ENCODE measurements at places on chromosomes 12 and 14.

DNA sequence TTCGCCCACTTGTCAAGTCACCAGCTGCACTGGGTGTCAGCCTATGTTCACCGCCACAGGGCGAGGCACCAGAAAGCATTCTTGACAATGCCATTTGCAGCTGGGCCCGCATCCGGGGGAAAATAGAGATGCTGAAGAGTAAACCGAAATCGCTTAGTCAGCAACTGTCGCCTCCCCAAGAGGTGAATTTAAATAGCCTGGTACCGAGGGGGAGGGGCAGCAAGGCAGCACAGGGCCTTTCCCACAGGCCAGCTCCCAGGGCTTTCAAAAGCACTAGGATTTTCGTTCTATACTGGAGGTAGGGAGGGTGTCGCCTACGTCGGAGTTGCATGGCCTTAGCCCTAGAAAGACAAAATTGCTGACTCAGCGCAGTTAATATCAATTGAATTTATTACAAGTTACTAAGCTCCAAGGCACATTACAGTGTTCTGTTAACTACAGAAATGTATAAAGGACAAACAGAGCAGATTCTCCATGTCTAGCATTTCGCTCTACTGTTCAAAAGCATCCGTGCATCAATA, 4.3 kb downstream of the IRF2BPL start:
- peaks cover 51% of the 10 kb centered on the region for H3K4me1 ChIP-seq
- H3K36me3 ChIP-seq, result peaks cover 41% of the 10 kb centered on the region
- peak overlapping the region; percentile 89 for H3K27ac ChIP-seq
- H3K4me3 ChIP-seq, result peak overlapping the region; percentile 71
- peak; percentile 77 for DNase-seq

- no peaks in the 10 kb centered on the region for H3K27me3 ChIP-seq
- H3K27ac ChIP-seq, result peak overlapping the region; percentile 86
These were observed 58.5 kb downstream of the PLXNC1 start for GRCh38 chr12:94206886-94207285.

GRCh38 chr12:132508860-132509732, 19.1 kb downstream of the FBRSL1 start:
- H3K27me3 ChIP-seq, result no peaks in the 10 kb centered on the region
- H3K36me3 ChIP-seq, result peaks cover 19% of the 10 kb centered on the region
- no peak overlapping the region for H3K4me3 ChIP-seq
- no peak overlapping the region for H3K27ac ChIP-seq
- H3K4me1 ChIP-seq, result peaks cover 36% of the 10 kb centered on the region
- no peak for DNase-seq

- H3K36me3 ChIP-seq, result no peaks in the 10 kb centered on the region
- no peaks in the 10 kb centered on the region for H3K27me3 ChIP-seq
- H3K4me3 ChIP-seq, result no peak overlapping the region
- no peak for DNase-seq
- H3K4me1 ChIP-seq, result peaks cover 34% of the 10 kb centered on the region
These were observed 295.9 kb downstream of the ZFP36L1 start for GRCh38 chr14:68497011-68497410.

GRCh38 chr12:106063826-106064720, 74.7 kb downstream of the NUAK1 start:
- DNase-seq, result no peak
- H3K4me3 ChIP-seq, result no peak overlapping the region
- no peaks in the 10 kb centered on the region for H3K27me3 ChIP-seq

DNA sequence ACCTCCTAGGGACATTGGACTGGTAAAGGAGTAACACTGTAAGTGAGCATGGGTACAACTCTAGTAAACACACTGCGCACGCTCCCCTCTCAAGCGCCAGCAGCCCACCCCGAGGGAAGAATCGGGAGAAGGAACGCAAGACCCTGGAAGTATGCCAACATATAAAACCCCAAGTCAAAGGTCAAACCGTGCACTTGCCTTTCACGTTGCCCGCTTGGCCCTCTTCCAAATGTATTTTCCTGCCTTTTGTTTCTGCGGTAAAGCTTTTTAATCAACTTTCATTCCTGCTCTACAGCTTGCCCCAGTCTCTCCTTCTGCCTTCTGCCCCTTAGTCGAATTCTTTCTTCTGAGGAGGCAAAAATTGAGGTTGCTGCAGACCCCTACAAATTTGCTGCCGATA, 17.6 kb upstream of the CHST11 start:
- peaks cover 2% of the 10 kb centered on the region for H3K4me1 ChIP-seq
- H3K27me3 ChIP-seq, result peaks cover 5% of the 10 kb centered on the region
- no peak overlapping the region for H3K4me3 ChIP-seq
- no peak for DNase-seq

DNA sequence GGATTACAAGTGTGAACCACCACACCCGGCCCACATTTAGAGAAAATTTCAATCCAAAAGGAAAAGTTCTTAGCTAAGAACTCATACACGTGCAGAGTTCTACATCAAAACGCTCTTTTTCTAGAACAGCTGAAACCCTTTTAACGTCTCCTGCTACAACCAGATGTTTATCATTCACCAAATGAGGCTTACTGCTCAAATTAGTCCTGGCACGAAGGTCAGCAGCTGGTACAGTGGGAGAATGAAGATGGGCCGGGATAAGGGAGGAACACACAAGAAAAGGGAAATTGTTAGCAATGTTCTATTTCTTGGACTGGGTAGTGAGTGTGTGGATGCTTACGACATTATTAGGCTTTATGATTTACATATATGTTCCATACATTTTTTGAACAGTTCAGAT, 37.2 kb downstream of the PRKAB1 start:
- no peak overlapping the region for H3K27ac ChIP-seq
- H3K36me3 ChIP-seq, result peaks cover 26% of the 10 kb centered on the region
- no peaks in the 10 kb centered on the region for H3K27me3 ChIP-seq
- DNase-seq, result no peak
- H3K4me3 ChIP-seq, result no peak overlapping the region
- no peaks in the 10 kb centered on the region for H3K4me1 ChIP-seq

- H3K4me3 ChIP-seq, result peak overlapping the region; percentile 68
- H3K27ac ChIP-seq, result no peak overlapping the region
- no peaks in the 10 kb centered on the region for H3K36me3 ChIP-seq
- DNase-seq, result no peak
- H3K4me1 ChIP-seq, result peaks cover 7% of the 10 kb centered on the region
These were observed 670 bp upstream of the BEGAIN start for GRCh38 chr14:100587763-100588411.

DNA sequence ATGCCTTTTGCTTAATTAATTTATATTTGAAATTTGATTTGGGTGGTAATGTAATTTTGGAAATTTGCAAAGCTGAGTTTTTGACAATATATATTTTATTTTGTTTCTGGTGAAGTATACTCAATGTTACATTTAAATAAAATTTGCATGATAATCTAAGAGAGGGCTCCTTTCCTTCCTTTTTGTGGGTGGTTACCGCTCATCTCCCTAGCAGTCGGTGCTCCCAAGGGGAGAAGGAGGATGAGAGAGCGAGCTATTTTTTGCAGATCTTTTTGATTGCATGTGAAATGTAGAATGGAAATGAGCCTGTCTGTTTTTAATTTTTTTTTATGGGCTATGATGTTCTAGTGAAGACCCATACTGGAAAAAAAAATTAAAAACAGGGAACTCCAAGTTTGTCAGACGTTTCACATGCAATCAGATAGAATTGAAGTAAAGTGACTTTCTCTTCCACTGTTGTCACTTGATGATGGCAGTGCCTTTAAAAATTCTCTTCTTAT, 39.8 kb downstream of the MSRB3 start:
- H3K4me3 ChIP-seq, result no peak overlapping the region
- no peak for DNase-seq
- H3K4me1 ChIP-seq, result no peaks in the 10 kb centered on the region
- H3K36me3 ChIP-seq, result no peaks in the 10 kb centered on the region

GRCh38 chr14:101595887-101596721, 34.8 kb downstream of the DIO3 start:
- H3K27ac ChIP-seq, result peak overlapping the region; percentile 93
- no peak overlapping the region for H3K4me3 ChIP-seq
- no peaks in the 10 kb centered on the region for H3K27me3 ChIP-seq
- H3K4me1 ChIP-seq, result peaks cover 40% of the 10 kb centered on the region
- peak; percentile 69 for DNase-seq
- peaks cover 6% of the 10 kb centered on the region for H3K36me3 ChIP-seq

GRCh38 chr14:65513671-65514070, 101.1 kb downstream of the FUT8 start:
- peaks cover 28% of the 10 kb centered on the region for H3K36me3 ChIP-seq
- no peak overlapping the region for H3K27ac ChIP-seq
- H3K27me3 ChIP-seq, result no peaks in the 10 kb centered on the region
- H3K4me3 ChIP-seq, result no peak overlapping the region
- H3K4me1 ChIP-seq, result peaks cover 66% of the 10 kb centered on the region

- H3K4me3 ChIP-seq, result no peak overlapping the region
- H3K4me1 ChIP-seq, result no peaks in the 10 kb centered on the region
- no peak for DNase-seq
- no peak overlapping the region for H3K27ac ChIP-seq
- H3K27me3 ChIP-seq, result no peaks in the 10 kb centered on the region
These were observed 118.9 kb downstream of the ADGRD1 start for GRCh38 chr12:131072451-131073230.

- no peaks in the 10 kb centered on the region for H3K36me3 ChIP-seq
- H3K27ac ChIP-seq, result no peak overlapping the region
- no peak overlapping the region for H3K4me3 ChIP-seq
- H3K4me1 ChIP-seq, result peaks cover 3% of the 10 kb centered on the region
- peaks cover 70% of the 10 kb centered on the region for H3K27me3 ChIP-seq
These were observed 592 bp downstream of the KRT7 start for GRCh38 chr12:52233462-52234207.

- DNase-seq, result no peak
- no peak overlapping the region for H3K27ac ChIP-seq
- H3K27me3 ChIP-seq, result no peaks in the 10 kb centered on the region
- H3K4me3 ChIP-seq, result no peak overlapping the region
- H3K36me3 ChIP-seq, result peaks cover 14% of the 10 kb centered on the region
These were observed 58.2 kb upstream of the STRN3 start for GRCh38 chr14:31084385-31084784.

DNA sequence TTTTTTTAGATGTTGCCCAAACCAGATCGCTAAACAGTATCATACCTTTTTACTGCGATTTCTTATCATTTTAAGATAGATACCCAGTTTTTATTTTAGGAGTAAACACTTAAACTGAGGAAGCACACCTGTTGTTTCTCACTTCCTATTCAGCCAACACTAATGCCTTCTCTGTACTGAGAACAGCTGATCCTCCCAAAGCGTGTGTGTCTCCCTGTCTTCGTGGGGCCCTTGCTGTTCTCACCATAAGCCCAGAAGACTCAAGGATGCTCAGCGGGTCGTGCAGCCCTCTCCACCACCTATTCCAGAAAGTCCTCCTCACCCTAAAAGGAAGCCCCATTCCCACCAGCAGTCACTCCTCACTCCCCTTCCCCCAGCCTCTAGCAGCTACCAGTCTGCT, 14.8 kb downstream of the PPP2R5C start:
- H3K4me1 ChIP-seq, result peaks cover 47% of the 10 kb centered on the region
- no peaks in the 10 kb centered on the region for H3K27me3 ChIP-seq
- DNase-seq, result no peak
- no peak overlapping the region for H3K4me3 ChIP-seq
- no peak overlapping the region for H3K27ac ChIP-seq

GRCh38 chr14:78927261-78927660, 757.1 kb downstream of the NRXN3 start:
- no peaks in the 10 kb centered on the region for H3K27me3 ChIP-seq
- no peak overlapping the region for H3K27ac ChIP-seq
- H3K36me3 ChIP-seq, result no peaks in the 10 kb centered on the region
- no peak overlapping the region for H3K4me3 ChIP-seq
- no peaks in the 10 kb centered on the region for H3K4me1 ChIP-seq

GRCh38 chr14:58082491-58083098, 69.4 kb downstream of the ARMH4 start:
- H3K4me1 ChIP-seq, result peaks cover 2% of the 10 kb centered on the region
- DNase-seq, result no peak
- H3K27ac ChIP-seq, result no peak overlapping the region

DNA sequence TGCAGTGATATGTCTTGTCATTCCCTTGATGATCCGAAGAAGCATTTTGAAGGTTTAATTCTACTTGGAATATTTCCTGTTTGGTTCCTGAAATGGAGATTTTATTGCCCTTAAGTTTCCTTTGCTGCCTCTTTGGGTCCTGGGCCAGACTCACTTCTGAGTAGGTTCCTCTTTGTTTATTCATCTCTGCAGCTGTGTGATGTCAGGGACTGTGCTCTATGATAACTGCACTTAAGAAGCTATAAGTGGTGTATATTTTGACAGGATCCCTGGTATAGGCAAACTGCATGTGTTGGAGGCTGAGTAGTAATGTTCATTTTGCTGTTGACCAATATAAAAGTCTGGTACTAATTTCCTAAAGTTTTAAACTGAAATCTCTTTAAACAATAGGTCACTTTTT, at the start of gene KLRC4:
Gene KLRC4, minus strand, starts transcription at position 366 of the 400 bp plus-strand sequence. Its CDS starts 182 bp downstream, at position 184.
- no peak for DNase-seq
- peak within 1 kb of the TSS; percentile 66 for H3K27ac ChIP-seq
- H3K4me3 ChIP-seq, result peak within 1 kb of the TSS; percentile 70
- H3K36me3 ChIP-seq, result peaks cover 9% of the 10 kb centered on the region
- H3K4me1 ChIP-seq, result peaks cover 13% of the 10 kb centered on the region
- H3K27me3 ChIP-seq, result peaks cover 6% of the 10 kb centered on the region

- H3K27me3 ChIP-seq, result peaks cover 4% of the 10 kb centered on the region
- no peaks in the 10 kb centered on the region for H3K4me1 ChIP-seq
- DNase-seq, result no peak
These were observed 25.3 kb downstream of the TMEM63C start for GRCh38 chr14:77206877-77207389.

DNA sequence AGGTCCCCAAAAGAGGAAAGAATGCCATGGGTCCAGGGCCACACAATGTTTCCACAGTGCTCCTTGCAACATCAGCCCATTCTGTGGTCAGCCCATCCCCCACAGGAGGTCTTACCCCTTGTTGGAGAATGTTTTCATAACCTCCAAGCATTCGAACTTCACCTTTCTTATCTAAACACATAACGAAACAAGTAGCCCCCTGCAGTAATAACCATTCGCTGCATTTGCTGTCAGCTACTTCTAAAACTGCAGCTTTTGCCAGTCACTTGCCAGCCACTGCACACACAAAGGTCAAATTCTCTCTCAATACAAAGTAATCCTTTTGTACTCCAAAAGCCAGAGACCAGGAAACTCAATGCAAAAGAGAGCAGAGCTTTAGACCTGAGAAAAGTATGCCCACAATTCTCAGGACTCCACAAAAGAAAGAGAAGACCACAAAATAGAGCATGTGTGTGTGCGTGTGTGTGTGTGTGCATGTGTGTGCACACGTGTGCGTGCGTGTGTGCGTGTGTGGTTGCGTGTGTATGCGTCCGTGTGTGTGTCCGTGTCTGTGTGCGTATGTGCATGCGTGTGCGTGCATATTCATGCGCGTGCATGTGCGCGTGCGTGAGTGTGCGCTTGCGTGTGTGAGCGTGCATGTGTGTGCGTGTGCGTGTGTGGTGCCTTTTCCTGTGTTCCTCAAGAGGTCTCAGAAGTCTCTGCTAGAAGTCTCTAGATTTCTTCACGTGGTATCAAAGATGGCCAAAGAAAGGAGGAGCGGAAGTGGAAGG, 31.7 kb upstream of the NINJ2 start:
- peaks cover 6% of the 10 kb centered on the region for H3K36me3 ChIP-seq
- DNase-seq, result no peak
- H3K4me3 ChIP-seq, result no peak overlapping the region
- H3K27me3 ChIP-seq, result no peaks in the 10 kb centered on the region
- no peak overlapping the region for H3K27ac ChIP-seq
- H3K4me1 ChIP-seq, result peaks cover 24% of the 10 kb centered on the region

GRCh38 chr12:113347892-113348291, 10.5 kb upstream of the PLBD2 start:
- H3K4me3 ChIP-seq, result no peak overlapping the region
- no peaks in the 10 kb centered on the region for H3K4me1 ChIP-seq
- no peak for DNase-seq
- no peaks in the 10 kb centered on the region for H3K36me3 ChIP-seq

Data from activated T-cell treated with anti-CD3 and anti-CD28 coated beads, Interleukin-2, amount 50 U/mL, for 24 hours (primary cell).